ENCODE measurements at places on chromosomes 6 and 20. TPM values are rescaled to one million over a fixed set of nuclear protein-coding genes. Genes with fewer than 3 reads are reported as not detected.

DNA sequence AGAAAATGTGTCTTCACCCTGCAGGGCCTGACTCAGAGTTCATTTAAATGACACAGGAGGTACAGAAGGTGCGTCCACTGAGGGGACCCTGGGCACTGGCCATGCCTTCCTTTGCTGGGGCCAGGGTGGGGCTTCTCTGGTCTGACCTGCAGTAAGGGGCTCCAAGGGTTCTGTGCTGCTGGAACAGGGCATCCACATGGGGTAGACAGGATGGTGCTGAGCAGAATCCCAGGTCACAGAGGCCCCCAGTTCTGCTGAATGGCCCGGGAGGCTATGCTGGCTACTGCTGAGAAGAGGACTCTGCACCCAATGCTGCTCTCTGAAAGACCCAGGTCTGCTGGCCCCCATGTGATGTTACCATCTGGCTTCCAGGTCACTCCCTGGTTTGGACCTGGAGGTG is 150.4 kb upstream of the GGTLC1 start:
- no peaks in the 10 kb centered on the region for H3K36me3 ChIP-seq
- no peak overlapping the region for H3K4me3 ChIP-seq
- no peak overlapping the region for H3K27ac ChIP-seq
- no peaks in the 10 kb centered on the region for H3K27me3 ChIP-seq

DNA sequence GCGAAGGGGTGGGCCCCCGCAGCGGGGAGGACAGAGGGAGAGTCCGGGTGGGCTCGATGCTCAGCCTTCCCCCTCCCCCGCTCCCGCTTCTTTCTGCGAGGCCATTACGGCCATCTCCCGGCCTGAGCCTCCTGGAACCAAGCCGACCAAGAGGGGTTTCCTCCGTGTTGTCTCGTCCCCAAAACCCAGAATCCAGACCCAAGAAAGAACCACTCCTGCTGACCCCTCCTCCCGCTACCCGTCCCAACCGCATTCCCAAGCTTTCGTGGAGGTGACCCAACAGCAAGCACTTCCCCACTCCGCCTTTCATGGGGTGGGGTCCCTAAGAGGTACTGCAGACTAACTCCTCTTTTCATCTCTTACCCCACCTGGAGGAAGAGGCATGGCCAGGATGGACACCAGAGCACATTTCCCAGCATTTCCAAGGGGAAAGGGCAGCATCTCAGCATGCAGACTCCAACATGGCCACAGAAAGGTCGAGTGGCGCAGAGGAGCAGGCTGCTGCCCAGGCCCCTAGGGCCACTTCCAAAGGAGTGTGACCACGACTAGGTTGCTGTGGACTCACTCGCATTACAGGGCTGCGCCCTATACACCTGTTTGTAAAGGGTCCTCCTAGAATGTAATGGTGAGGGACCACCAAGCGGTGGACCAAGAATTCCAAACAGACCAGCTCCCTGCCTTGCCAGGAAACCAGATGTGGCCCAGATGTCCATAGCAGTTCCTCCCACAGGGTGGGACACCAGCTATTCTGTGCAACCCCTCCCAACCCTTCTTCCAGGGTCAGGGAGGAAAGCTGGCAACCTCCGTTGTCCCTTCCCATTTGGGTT is 53.4 kb downstream of the MRPL14 start:
- no peaks in the 10 kb centered on the region for H3K27me3 ChIP-seq
- DNase-seq: peak; percentile 46
- no peak overlapping the region for H3K27ac ChIP-seq

DNA sequence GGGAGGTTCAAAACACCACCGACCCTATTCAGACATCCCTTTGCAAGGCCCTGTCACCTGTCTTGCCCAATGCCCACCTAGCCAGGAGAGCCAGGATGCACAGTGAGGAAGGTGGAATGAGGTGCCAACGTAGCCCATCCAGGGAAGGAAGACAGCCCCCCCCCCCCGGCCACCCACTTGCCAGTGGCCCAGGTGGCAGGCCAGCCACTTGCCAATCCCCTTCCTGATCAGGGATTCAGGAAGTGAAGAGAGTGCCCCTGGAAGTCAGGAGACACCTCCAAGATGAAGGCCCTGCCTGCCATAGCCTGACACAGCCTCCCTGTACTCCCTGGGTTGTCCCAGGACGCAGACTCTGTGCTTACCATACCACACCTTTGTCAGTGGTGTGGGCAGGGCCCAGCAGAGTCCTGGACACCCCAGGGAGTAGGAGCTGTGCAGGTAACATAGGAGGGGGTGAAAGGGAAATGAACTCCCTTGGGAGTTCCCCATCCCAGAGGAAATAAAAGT is 54.7 kb downstream of the MRPL14 start:
- no peaks in the 10 kb centered on the region for H3K36me3 ChIP-seq
- peaks cover 42% of the 10 kb centered on the region for H3K4me1 ChIP-seq
- peak overlapping the region; percentile 39 for H3K4me3 ChIP-seq
- no peaks in the 10 kb centered on the region for H3K27me3 ChIP-seq
- no peak for DNase-seq
- peak overlapping the region; percentile 58 for H3K27ac ChIP-seq

GRCh38 chr20:50192364-50193198 is 2.0 kb downstream of the CEBPB start:
- peak; percentile 89 for DNase-seq
- peak overlapping the region; percentile 97 for H3K27ac ChIP-seq
- H3K4me1 ChIP-seq: peaks cover 25% of the 10 kb centered on the region

GRCh38 chr20:36094497-36094896 is 60.0 kb upstream of the EPB41L1 start:
- DNase-seq: no peak
- H3K4me1 ChIP-seq: peaks cover 38% of the 10 kb centered on the region
- no peak overlapping the region for H3K4me3 ChIP-seq
- H3K27ac ChIP-seq: no peak overlapping the region
- no peaks in the 10 kb centered on the region for H3K36me3 ChIP-seq

DNA sequence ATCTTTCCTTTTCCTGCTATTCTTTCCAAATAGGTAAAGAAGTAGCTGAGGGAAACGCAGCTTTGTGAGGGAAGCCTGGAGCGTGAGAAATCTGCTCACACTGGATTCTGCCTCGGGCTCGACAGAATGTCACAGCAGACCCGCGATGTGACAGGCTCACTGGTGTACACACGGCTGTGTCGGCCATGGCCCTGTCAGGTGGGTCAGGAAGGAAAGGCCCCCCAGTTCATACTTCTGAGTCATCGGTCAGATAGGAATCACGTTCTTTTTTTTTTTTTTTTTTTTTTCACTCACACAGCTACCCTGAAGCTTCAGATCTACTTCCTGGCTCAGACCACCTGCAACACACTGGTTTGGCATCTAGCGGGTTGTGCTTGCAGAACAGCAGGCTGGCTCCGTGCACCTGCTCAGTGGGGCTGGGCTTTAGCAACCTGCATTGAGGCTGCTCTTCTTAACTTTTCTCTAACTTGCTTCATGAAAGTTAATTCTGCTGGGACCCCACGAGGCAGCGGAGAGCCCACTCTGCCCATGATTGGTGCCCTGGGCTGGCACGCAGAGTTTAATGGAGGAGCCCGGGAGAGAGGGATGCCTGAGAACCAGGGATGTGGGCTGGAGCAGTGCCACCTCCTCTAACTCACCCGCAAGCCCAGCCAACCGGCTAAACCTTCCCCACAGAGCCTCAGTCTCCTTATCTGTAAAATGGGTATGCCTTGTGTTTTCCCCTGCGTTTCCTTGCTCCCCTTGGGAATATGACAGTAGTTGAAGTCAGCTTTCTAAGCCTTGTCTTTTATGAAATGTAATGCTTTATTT is 61.5 kb upstream of the FNDC1 start:
- H3K4me3 ChIP-seq: no peak overlapping the region
- H3K4me1 ChIP-seq: peaks cover 30% of the 10 kb centered on the region
- no peak for DNase-seq
- no peaks in the 10 kb centered on the region for H3K27me3 ChIP-seq
- no peak overlapping the region for H3K27ac ChIP-seq

- no peaks in the 10 kb centered on the region for H3K36me3 ChIP-seq
- H3K27ac ChIP-seq: no peak overlapping the region
- H3K4me3 ChIP-seq: peak overlapping the region; percentile 29
- no peaks in the 10 kb centered on the region for H3K27me3 ChIP-seq
Observed at GRCh38 chr20:14336686-14337085, 726 bp downstream of the FLRT3 start.

- no peak for DNase-seq
- H3K4me1 ChIP-seq: no peaks in the 10 kb centered on the region
- no peaks in the 10 kb centered on the region for H3K27me3 ChIP-seq
- H3K27ac ChIP-seq: no peak overlapping the region
Observed at GRCh38 chr6:157050537-157051265, 272.6 kb downstream of the TMEM242 start.

GRCh38 chr6:152089992-152090391 is 282.5 kb downstream of the ESR1 start:
- H3K4me1 ChIP-seq: peaks cover 49% of the 10 kb centered on the region
- peak; percentile 35 for DNase-seq
- H3K27me3 ChIP-seq: no peaks in the 10 kb centered on the region
- no peak overlapping the region for H3K27ac ChIP-seq

GRCh38 chr6:145332011-145332410 is 403.3 kb downstream of the EPM2A start:
- H3K36me3 ChIP-seq: no peaks in the 10 kb centered on the region
- DNase-seq: no peak
- H3K27me3 ChIP-seq: peaks cover 11% of the 10 kb centered on the region
- H3K4me3 ChIP-seq: no peak overlapping the region
- no peaks in the 10 kb centered on the region for H3K4me1 ChIP-seq

DNA sequence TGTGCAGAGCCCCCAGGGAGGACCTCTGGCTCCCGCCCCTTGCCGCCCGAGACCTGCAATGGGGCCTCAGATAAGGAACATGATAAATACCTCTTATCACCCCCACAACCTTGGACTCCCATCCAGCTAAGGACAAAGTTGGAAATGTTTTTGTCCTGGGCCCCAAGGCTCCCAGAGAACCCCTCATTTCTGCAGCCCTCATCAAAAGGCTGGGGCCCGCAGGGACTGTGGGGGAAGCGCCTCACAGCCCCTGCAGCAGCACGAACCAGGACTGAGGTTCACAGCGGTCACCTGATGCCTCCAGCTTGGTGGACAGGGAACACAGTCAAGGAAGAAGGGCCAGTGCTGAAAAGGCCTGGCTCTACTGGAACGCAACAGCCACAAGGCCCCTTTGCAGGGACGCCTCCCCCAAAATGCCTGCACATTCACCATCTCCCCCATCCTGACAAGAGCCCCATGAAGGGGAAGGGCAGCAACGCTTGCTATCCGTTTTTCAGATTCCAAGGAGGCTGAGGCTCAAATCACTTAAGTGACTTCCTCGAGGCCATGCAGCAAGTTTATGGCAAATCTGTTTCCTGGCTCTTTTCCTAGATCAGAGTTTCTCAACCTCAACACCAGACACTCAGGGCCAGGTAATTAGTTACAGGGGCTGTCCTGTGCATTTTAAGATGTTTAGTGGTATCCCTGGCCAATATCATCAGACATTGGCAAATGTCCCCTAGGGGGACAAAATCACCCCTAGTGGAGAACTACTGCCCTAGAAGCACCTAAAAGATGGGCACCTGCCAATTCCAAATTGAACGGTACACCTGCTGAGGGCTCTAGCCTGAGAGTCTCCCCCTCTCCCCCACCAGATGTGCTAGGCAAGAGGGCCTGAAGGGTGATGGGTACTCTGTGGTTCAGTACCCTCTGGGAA is 10.6 kb downstream of the TFEB start:
- H3K4me1 ChIP-seq: peaks cover 12% of the 10 kb centered on the region
- H3K4me3 ChIP-seq: no peak overlapping the region
- H3K36me3 ChIP-seq: no peaks in the 10 kb centered on the region
- H3K27ac ChIP-seq: no peak overlapping the region
- DNase-seq: no peak

GRCh38 chr20:16501301-16501700 is 71.9 kb downstream of the KIF16B start:
- H3K36me3 ChIP-seq: no peaks in the 10 kb centered on the region
- DNase-seq: no peak
- no peaks in the 10 kb centered on the region for H3K4me1 ChIP-seq
- H3K27ac ChIP-seq: no peak overlapping the region
- H3K27me3 ChIP-seq: no peaks in the 10 kb centered on the region

CRIP3 gene
- not detected for total RNA-seq

BPIFB1 gene
- not detected for total RNA-seq

TTLL9 gene
- not detected for total RNA-seq

Measured in SJSA1 (cell line).